ENCODE measurements at places on chromosomes 4 and X. TPM values are rescaled to one million over a fixed set of nuclear protein-coding genes. Genes with fewer than 3 reads are reported as not detected.
A peak's percentile ranks its signal among the peaks of the same experiment; 100 is the strongest.

DNA sequence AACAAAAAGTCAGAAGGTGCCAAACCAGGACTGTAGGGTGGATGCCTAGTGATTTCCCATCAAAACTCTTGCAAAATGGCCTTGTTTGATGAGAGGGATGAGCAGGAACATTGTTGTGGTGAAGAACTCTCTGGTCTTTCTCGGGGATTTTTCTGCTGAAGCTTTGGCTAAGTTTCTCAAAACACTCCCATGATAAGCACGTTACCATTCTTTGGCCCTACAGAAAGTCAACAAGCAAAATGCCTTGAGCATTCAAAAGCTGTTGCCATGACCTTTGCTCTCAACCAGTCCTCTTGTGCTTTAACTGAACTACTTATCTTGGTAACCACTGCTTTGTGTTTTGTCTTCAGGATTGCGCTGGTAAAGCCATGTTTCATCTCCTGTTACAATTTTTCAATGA lies 3.0 kb upstream of the SEC31A start:
- no peak for DNase-seq

Gene RNF212
- 3.4 TPM for total RNA-seq

- no peak for DNase-seq
Measured at GRCh38 chr4:174058846-174059245, 224.6 kb downstream of the FBXO8 start.

GRCh38 chrX:80412042-80412441 lies 8.2 kb upstream of the TENT5D start:
- no peak for DNase-seq

DNA sequence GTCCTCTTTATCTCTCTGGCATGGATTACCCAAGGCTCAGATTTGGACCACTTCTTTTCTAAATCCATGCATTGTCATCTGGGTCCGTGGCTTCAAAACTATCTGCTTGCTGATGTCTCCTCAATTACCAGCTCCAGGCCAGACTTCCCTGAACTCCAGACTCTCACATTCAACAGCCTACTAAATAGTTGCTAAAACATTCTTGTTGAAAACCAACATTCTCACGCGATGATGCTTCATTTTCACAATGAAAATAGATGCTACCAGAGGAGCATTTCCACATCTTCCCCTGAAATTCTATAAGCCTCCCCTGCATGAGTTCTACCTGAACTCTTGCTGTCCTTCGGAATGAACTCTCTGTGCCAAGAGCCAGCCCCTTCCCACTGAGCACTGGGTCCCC lies 5.2 kb upstream of the TLR6 start:
- DNase-seq: no peak

DNA sequence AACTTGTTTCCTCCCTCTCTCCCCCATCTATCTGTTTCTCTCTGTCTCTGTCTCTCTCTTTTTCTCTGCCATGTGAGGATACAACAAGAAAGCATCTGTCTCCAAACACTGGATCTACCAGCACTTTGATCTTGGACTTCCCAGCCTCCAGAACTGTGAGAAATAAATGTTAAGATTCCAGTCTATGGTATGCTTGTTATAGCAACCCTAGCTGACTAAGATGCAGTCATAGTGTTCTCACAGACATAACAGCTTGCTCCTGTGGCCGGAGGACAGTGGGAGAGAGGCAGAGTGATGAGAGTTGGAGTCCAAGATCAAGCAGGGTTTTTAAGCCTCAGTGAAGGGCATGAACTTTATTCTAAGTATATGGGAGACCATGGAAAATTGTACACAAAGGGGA lies 8.8 kb upstream of the NKX3-2 start:
- DNase-seq: no peak

- peak; percentile 76 for DNase-seq
Measured at GRCh38 chr4:16083241-16084191, at the start of gene PROM1. PROM1 (minus strand) TSS chr4:16084023; CDS start chr4:16075906, 8,117 bp downstream.

- no peak for DNase-seq
Measured at GRCh38 chr4:128525992-128526630, 238.5 kb upstream of the PGRMC2 start.

DNA sequence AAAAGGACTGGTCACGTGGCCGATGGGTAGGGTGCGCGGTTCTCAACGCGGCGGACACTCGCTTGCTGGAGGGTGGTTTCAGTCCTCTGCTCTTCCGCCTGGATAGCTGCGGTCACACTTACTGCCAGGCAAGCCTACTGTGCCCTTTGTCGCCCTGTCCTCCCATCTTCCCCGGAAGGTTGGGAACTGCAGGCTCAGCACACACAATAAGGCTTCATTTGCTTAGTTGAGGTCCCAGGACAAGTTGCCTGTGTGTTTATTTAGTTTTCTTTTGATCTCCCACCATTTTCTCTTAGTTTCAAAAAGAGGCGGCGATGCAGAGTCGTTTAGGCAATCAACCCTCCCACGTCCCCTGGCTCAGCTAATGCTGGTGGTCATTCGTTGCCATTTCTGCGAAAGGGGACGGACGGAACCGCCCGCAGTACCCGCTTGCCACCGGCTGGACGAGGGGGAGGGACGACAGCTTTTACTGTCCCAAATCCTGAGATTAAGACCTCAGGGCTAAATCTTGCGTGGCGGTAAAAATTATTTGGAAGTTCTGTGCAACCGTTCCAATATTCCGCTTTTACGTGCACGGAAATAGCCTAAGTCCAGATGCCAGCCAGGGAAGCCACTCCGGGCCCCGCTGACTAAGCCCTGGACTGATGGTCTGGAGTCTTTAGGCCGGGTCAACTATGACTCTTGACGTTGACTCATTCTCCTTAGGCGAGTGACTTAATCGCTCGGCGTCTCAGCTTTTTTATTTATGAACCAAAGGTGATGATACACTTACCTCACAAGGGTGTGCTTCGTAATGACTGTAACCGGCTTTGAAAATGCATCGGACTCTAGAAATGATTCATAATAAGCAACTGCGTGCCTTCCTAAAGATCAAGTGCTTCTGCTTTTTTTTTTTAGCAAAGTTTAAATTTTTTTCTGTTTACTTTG lies 671 bp upstream of the EIF4E start:
- no peak for DNase-seq

- DNase-seq: no peak
Measured at GRCh38 chr4:13454786-13455185, 29.4 kb downstream of the RAB28 start.

DNA sequence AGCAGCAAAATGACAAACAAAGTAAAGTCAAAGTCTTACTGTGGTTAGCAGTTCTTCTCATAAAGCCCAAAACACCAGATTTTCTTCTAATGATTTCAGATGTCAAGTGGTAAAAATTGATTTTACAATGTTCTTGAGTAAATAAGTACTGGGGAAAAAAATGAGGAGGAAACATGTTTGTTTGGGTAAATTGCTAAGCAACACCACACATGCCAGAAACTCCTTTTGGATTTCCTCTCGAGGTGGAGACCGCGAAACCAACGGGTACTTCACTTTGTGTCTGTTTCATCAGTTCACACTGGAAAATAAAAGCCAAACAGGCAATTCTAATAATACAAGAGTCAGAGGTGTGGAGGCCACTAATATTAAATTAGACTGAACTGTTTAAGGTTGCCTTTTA lies 4.6 kb upstream of the PKD2 start:
- DNase-seq: no peak

Gene PTCHD1
- 3.3 TPM for total RNA-seq

- no peak for DNase-seq
Measured at GRCh38 chr4:86250619-86251018, 109.2 kb downstream of the MAPK10 start.

GRCh38 chr4:53861856-53862610 lies 202.4 kb downstream of the CHIC2 start:
- DNase-seq: no peak
